Mucosa of gallbladder (tissue), 1 donor: ENCODE measurements at places on chromosomes 5 and 9. TPM values are rescaled to one million over a fixed set of nuclear protein-coding genes. Genes with fewer than 3 reads are reported as not detected.
A peak's percentile ranks its signal among the peaks of the same experiment; 100 is the strongest.

- no peak for DNase-seq
These were observed 141.0 kb downstream of the PBX3 start for GRCh38 chr9:125888211-125888610.

Gene HAND1
- 2.7 TPM for total RNA-seq

DNA sequence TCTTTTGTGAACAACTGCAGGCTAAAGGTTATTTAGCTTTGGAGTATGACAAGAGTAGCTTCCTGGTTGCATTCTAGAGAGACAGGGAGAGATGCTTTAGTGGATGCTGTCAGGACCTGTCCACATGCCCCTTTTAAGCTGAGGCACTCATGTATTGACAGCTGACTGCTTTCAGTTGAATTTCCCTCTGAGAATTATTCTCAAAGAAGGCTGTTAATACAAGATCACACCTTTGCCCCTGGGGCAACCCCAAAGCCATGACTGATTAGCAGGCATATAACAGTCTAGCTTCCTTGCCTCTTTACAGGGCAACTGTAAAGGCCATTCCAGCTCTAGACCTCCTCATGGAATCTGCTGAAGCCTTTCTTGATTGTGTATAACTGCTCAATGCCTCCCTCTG is 117.6 kb upstream of the ATP10B start:
- DNase-seq, result no peak

Gene GRXCR2
- not detected for total RNA-seq

DNA sequence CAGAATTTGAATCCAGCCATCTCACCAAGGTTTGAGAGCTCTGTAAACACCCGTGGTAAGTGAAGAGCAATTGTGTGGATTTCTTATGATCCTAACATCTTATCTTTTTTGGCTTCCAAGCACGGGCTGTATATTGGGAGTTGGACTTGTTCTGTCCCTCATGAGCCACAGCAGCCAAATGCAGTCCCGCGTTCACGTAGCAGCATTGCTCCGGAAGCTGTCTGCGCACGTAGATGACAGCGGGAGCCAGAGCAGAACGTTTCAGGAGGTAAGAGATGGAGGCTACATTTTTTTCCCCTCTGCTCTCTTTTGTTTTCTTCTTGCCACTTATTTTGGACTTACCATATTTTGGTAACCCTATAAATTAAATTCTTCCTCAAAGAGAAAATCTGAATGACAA is 86.9 kb downstream of the HACD4 start:
- DNase-seq, result no peak

Gene ZDHHC11
- total RNA-seq, result 23.2 TPM

DNA sequence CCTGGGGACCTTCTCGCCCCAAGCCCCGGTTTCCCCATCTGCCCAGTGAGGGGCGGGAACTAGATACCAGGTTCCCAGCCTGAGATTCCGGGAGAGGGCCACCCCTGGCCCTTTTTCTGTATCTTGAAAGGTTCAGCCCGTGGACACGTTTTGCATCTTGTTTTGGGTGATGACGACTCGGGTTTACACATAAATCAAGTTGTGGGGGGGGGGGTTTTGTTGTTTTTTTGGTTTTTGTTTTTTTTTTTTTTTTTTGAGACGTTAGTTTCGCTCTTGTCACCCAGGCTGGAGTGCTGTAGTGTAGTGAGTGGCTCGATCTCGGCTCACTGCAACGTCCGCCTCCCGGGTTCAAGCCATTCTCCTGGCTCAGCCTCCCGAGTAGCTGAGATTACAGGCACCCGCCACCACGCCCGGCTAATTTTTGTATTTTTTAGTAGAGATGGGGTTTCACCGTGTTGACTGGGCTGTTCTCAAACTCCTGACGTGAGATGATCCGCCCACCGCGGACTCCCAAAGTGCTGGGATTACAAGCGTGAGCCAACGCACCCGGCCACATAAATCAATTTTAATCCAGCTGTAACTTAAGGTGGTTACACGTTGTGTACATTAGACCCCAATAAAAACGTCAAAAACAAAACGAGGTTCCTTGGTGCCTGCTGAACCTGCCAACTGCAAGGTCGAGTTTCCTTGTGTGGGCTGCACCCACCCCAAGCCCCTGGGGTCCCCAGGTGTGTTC is 1.1 kb upstream of the BRD3 start:
- peak; percentile 11 for DNase-seq

DNA sequence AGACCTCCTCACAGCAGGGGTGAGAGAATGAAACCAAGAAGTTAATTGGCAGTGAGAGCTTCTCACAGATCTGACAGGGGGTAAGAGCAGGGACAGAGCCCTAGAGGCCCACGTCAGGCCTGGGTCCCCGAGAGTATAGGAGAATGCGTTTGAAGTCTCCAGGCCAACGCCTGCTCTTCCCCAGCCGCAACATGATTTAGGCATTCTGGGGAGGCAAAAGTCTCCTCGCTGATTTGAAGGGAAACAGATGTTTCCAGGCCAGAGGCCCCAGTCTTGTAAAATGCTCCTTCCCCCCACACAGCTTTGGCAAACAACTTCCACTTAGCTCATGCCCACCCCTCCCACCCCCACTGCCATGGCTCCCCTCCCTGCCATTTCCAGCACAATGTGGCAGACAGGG is 239.2 kb upstream of the TRIM32 start:
- DNase-seq, result no peak

Gene ZNF618
- total RNA-seq, result 26.6 TPM

GRCh38 chr9:71271602-71272001 is 150.2 kb upstream of the TRPM3 start:
- no peak for DNase-seq

- no peak for DNase-seq
These were observed 67.6 kb upstream of the RANBP3L start for GRCh38 chr5:36369219-36369690.

GRCh38 chr9:132457504-132458236 is 47.7 kb downstream of the CFAP77 start:
- no peak for DNase-seq

Gene HRH2
- 1.4 TPM for total RNA-seq

- DNase-seq, result no peak
These were observed 55.9 kb downstream of the MAT2B start for GRCh38 chr5:163561339-163561738.

DNA sequence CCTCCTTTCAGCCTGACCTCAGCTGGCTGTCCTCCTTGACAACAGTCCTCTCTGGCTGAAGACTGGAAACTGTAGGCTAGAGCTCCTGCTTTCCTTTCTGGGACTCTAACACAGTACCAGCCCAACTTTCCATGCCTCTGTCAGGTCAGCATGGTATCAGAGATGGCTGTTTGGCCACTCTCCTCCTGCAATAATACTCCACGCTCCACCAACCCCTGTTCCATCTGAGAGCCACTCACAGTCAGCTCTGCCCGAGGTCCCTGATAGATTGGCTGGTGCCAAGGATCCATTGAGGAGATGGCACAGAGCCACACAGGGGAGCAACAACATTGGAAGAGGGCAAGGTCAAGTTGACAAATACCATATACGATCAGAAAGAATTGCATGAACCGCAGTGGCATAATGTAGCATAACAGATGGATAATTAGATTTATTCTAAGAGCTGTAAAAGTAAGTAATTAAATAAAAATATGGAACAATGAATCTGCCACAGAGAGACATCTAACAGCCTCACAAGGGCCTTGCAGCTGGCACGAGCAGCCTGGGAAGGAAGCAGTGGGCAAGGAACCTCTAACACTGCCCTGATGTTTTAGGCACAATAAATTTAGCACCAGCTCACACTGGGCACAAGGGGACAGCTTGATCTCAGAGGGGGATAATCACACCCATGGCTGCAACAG is 94.3 kb upstream of the LRRTM2 start:
- DNase-seq, result no peak

- no peak for DNase-seq
These were observed 484.9 kb downstream of the BNC2 start for GRCh38 chr9:16385590-16385989.

- DNase-seq, result no peak
These were observed 10.7 kb upstream of the COL5A1 start for GRCh38 chr9:134630861-134631260.

- DNase-seq, result no peak
These were observed 5.1 kb downstream of the SEMA5A start for GRCh38 chr5:9540791-9541190.

DNA sequence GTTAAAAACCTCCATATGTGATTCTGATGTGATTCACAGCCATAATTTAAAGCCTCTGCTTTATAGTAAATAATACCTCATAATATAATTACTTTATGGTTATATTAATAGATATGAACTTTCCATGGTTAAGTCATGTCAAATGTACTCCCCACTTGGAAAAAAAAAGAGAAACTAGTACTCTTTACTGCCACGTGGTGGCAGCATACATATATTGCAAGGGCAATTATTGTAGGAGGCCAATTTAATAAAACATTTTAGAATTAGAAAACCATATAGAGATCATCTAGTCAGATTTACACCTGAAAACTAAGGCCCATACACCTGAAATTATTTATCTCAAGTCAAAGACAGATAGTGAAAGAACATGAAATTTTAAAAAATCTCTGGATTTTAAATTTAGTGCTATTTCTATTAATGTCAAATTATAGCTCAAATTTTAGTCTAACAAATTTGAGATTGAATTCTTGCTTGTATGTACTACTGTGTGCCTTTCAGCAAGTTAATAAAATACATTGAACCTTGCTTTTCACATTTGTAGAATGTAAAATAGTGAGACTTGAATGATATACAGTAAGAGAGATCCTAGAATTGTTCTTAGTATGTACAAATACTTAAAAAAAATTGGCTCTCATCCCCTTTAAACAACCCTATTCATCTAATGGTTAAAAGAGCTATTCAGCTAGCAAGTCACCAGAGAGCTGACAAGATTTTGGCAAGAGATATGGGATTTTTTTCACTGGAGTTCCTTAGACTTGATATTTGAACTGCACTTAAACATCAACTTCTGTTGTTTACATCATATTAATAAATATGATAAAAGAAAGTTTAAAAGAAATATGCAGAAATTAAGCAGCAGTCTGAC is 603.8 kb downstream of the TLE4 start:
- DNase-seq, result peak; percentile 16

- no peak for DNase-seq
These were observed 1168.2 kb downstream of the CDH12 start for GRCh38 chr5:21684992-21685391.

- DNase-seq, result no peak
These were observed 4.4 kb upstream of the EXOC3 start for GRCh38 chr5:438481-438981.

DNA sequence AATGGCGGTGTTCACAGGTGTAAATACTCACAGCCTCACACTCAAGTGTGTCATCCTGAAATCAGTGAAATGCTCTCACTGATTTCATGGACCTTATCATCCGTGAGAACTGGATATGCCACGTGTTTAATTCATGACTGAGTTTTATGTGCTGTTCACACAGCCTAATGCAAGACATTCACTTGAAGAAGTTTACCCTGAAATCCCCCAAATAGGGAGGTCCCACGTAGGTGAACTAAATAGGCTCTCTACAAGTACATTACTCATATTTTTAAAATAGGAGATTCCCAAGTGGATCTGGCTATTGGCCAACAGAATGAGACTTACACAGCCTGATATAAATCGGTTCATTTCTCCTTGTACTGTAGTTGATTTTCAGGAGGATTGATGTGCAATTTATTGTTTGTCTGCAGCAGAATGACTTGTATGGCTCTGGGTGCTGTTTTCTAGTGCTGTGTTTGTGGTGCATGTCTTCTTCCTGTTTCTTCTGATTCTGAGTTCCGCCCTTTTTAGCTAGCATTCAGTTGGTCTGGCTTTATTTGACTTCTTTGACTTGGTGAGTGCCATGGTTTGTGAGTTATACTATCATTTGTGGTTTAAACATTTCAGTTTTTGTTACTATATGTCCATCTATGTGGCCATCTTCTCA is 25.1 kb downstream of the TRIO start:
- no peak for DNase-seq

GRCh38 chr5:148336704-148337435 is 1.5 kb downstream of the SPINK9 start:
- DNase-seq, result no peak

Gene PCDHGB1
- total RNA-seq, result 4.6 TPM

GRCh38 chr9:126591922-126592321 is 21.8 kb upstream of the LMX1B start:
- DNase-seq, result no peak

- no peak for DNase-seq
These were observed 716.5 kb downstream of the MTRR start for GRCh38 chr5:8585230-8586018.

DNA sequence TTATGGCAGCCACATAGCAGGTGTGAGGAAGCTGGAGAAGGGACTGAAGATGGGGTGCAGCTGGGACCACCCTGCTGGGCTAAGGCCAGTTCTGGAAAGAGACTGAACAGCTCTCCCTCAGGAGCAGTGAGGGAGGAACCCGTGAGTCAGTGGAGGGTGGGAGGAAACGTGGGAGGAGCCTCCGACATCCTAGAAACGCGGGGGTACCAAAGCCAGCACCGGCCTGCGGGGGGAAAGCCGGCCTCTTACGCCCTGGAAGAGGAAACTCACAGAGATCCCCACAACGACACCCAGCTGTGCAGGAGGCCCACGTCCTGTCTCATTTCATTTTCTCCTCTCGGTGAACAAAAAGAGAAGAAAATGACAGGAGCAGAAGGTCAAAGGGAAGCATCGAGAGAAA is 185.8 kb upstream of the IRX4 start:
- no peak for DNase-seq

Gene IL9
- not detected for total RNA-seq

- DNase-seq, result no peak
These were observed 3.9 kb downstream of the VDAC1 start for GRCh38 chr5:134000696-134001453.

GRCh38 chr9:99039505-99040182 is 65.3 kb upstream of the TGFBR1 start:
- no peak for DNase-seq

Gene TEX48
- total RNA-seq, result not detected

Gene LRRC19
- 16.7 TPM for total RNA-seq

Gene RFESD
- total RNA-seq, result 1.3 TPM

Gene MARCHF11
- not detected for total RNA-seq

Gene PHPT1
- total RNA-seq, result 150 TPM

Gene OR13D1
- total RNA-seq, result not detected

Gene CAMLG
- 40.3 TPM for total RNA-seq

GRCh38 chr9:15240927-15241326 is 66.1 kb downstream of the TTC39B start:
- DNase-seq, result no peak

DNA sequence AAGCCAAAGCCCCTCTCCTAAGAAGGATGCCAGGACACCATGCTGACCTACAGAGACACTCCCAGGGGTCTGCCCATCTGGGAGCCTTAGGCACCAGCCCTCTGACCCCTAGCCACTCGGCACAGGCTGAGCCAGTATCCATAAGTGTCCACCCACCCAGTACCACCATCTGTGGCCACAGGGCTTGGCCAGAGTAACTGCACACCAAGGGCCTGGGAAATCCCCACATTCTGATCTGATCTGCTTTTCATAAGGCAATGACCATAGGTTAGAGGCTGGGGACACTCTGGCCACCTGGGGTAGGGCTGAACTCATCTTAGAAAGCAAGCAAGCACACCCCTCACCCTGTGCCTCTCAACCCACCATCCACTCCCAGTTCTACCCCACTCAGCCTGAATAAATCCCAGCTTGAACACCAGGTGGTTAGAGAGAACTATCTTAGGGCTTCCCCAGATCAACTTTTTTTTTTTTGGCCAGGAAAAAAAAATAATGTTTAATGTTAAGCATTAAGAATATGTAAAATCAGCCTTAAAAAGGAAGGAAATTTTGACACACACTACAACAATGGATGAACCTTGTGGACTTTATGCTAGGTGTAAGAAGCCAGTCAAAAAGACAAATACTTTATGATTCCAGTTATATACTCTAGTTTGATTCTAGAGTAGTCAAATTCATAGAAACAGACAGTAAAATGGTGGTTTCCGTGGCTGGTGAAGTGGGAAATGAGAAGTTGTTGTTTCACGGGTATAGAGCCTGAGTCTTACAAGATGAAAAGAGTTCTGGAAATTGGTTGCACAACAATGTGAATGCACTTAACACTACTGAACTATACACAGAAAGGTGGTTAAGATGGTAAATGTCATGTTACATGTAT is 6.2 kb downstream of the GNPDA1 start:
- DNase-seq, result no peak
